ENCODE measurements at places on chromosomes 5 and 9.
A peak's percentile ranks its signal among the peaks of the same experiment; 100 is the strongest.

DNA sequence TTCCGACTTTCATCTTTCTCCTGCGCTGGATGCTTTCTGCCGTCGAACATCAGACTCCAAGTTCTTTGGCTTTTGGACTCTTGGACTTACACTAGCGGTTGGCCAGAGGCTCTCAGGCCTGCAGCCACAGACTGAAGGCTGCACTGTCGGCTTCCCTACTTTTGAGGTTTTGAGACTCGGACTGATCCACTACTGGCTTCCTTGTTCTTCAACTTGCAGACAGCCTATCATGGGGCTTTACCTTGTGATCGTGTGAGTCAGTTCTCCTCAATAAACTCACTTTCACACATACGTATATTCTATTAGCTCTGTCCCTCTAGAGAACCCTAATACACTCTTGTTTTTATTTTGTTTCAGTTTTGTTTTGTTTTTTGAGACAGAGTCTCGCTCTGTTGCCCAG is 10.3 kb downstream of the FKBP15 start:
- DNase-seq = peak; percentile 34

DNA sequence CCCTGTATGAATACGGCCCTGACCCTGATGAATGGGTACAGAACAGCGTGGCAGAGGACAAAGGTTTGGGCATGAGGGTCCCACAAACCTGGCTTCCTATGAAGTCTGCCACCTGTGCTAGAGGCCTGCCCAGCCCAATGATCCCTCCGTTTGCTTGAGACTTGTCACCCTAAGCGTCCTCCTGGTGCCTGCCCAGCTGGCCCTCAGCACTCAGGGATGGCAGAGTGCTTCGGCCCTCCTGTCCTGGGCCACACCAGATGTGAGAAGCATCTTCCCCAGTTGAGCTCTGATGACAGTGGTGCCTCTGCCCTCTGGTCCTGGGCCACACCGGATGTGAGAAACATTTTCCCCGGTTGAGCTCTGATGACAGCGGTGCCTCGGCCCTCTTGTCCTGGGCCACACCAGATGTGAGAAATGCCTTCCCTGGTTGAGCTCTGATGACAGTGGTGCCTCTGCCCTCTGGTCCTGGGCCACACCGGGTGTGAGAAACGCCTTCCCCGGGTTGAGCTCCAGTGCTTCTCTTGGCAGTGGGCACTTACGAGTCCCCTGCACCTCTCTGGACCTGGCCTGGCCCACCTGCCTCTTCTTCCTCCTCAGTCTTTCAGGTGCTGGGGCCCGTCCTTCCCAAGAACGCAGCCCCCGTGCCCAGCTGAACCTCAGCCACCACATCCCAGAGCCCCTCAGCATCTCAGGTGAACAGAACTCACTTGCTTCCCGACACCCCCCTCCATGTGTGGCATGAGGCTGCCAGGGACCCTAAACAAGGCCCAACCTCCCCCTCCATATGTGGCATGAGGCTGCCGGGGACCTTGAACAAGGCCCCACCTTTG is 253.1 kb upstream of the IRX1 start:
- no peak for DNase-seq

- DNase-seq = no peak
These were observed 202.8 kb downstream of the CWC27 start for GRCh38 chr5:64971513-64971912.

DNA sequence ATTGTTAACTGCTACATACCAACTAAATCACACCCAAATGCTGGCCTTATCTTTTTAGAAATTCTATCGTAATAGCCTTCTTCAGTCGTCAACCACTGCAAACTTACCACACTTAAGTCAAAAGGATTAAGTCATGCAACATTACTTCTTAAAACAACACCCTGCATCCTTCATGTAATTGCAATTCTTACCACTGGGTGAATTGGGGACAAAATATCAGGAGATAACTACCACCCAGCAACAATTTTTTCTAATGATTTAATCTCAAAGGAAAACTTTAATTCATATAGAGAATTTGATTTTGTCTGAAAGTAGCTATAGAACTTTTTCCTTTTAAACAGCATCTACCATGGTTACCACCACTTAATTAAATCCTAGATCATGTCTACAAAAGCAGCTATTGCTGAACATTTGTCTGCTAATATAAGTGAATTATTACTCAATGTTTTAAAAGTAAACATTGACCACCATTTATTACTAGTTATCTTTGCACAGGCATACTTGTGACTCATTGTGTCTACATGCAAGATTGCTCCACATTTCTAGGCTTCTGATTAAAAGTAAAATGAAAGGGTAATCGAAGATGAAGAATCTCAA is 10.5 kb downstream of the MLLT3 start:
- DNase-seq = no peak

- no peak for DNase-seq
These were observed 760.6 kb downstream of the TLE1 start for GRCh38 chr9:80928697-80929096.

- peak; percentile 58 for DNase-seq
These were observed 77.5 kb downstream of the RXRA start for GRCh38 chr9:134403682-134404301.

DNA sequence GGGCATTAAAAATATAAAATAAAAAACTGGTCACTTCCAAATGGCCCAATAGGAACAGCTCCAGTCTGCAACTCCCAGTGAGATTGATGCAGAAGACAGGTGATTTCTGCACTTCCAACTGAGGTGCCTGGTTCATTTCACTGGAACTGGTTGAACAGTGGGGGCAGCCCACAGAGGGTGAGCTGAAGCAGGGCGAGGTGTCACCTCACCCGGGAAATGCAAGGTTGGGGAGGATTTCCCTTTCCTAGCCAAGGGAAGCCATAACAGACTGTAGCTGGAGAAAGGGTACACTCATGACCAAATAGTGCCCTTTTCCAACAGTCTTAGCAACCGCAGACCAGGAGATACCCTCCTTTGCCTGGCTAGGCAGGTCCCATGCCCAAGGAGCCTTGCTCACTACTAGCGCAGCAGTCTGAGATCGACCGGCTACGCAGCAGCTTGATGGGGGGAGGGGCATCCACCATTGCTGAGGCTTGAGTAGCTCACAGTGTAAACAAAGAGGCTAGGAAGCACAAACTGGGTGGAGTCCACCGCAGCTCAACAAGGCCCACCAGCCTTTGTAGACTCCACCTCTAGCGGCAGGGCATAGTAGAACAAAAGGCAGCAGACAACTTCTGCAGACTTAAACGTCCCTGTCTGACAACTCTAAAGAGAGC is 12.7 kb downstream of the RLN1 start:
- no peak for DNase-seq

GRCh38 chr5:34571677-34572041 is 84.5 kb upstream of the RAI14 start:
- no peak for DNase-seq

DNA sequence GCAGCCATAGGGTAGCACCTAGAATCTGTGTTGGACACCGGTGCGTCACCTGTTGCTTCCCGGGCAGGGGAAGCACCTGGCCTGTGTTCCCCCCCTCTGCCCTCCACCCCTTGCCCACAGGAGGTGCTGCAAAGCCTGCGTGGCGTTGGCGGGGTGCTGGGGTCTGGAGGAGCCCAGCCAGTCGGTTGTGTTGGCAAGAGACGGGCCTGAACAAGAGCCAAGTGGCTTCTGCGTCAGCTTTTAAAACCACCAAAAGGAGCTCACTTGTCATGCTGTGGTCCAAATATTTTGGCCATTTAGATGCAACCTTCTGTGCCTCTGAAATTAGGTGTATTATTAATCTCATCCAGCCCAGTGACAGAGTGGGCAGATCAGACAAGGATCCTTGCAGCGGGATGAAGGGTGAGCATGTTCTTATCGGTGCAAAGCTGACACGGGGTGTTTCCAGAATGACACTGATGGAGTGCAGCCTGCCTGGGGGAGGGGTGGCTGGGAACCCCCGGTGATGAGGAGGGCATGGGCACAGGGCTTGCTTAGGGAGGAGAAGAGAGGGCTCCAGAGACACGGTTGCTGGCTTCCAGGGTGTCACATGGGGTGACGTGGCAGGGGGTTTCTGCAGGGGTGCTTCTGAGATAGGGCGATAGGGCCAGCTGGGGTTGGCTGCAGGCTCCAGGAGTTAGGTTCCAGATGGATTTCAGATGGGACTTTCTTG is 9.7 kb upstream of the RXRA start:
- DNase-seq = no peak

Measured in globus pallidus (tissue), 1 donor.